ENCODE measurements at places on chromosomes 7 and 10. TPM values are rescaled to one million over a fixed set of nuclear protein-coding genes. Genes with fewer than 3 reads are reported as not detected.

The CDHR3 gene
- 0.58 TPM for total RNA-seq

DNA sequence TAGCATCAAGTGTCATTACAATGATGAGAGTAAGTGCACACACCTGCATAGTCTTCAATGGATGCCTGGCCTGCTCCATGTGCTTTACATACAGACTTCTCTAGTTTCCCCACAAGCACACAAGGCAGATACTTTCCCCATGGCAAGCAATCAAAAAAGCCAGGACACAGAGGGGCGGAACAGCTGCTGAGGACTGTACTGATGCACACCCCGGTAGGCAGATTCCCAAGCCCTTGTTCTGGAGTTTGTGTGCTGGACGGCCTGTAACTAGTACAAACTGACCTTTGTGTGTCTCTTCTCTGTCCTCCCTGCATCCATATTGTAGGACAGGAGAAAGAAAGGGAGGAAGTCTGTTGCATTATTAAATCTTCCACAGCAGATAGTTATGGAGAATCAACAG lies 25.8 kb downstream of the UBE2D4 start:
- DNase-seq: no peak
- H3K4me1 ChIP-seq: no peaks in the 10 kb centered on the region
- H3K27me3 ChIP-seq: no peaks in the 10 kb centered on the region
- H3K4me3 ChIP-seq: no peak overlapping the region
- H3K27ac ChIP-seq: no peak overlapping the region

GRCh38 chr7:134028853-134029252 lies 98.3 kb upstream of the LRGUK start:
- no peak overlapping the region for H3K4me3 ChIP-seq
- H3K27me3 ChIP-seq: no peaks in the 10 kb centered on the region
- H3K27ac ChIP-seq: no peak overlapping the region
- H3K36me3 ChIP-seq: no peaks in the 10 kb centered on the region

The DDX21 gene
- 80.4 TPM for total RNA-seq

DNA sequence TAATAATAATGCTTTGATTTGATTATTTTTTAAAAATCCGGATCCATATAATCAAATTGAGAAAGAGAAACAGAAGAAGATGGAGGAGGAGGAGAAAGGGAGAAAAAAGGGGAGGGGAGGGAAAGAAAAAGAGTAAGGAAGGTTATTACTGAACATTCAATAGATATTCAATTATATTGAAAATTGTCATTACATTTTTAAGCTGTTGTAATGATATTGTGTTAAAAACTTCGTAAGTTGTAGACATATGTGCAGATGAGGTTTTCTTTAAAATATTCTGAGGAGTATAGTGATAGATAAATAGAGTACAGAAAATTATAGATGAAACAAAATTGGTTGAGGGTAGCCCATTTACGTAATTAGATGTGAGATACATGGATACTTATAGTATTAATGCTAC lies 933.0 kb upstream of the PHF14 start:
- DNase-seq: no peak
- no peaks in the 10 kb centered on the region for H3K4me1 ChIP-seq
- no peak overlapping the region for H3K4me3 ChIP-seq

The WNT16 gene
- not detected for total RNA-seq

DNA sequence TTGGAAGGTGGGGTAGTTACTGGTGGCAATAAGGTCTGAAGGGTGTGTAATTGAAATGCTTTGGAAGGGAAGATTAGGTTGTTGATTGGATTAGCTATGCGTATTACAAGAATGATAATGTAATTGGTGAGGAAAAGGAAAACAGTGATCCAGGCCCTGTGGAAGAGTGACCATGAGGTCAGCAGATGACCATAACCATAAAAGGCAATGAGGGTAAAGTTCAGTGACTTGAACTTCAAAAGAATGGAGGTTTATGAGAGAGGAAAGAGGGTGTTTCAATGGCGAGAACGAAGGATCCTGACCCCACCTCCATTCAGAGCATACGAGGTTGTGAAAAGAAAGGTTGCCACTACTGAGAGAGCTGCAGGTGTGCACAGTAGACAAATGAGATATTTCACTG lies 439.7 kb downstream of the CCSER2 start:
- H3K4me3 ChIP-seq: no peak overlapping the region
- DNase-seq: no peak
- no peak overlapping the region for H3K27ac ChIP-seq

DNA sequence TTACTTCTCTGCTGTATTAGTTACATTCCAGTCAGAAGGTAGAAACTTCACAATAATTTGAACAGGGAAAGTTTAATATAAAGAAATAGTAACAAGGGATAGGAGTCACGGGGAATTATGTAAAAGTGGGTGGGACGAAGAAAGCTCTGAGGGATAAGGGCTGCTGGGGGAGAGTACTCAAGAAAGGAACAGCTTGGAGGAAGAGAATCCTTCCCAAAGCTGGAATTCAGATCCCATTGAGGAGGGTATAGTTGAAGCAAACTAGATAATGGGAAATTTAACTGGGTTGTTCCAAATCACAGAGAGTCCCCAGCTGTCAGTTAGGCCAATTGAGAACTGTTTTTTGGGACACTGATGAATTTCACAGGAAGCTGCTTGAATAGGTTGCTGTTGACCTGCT lies 53.2 kb upstream of the MACC1 start:
- no peak for DNase-seq
- H3K4me1 ChIP-seq: peaks cover 5% of the 10 kb centered on the region
- no peaks in the 10 kb centered on the region for H3K36me3 ChIP-seq
- H3K27ac ChIP-seq: no peak overlapping the region

DNA sequence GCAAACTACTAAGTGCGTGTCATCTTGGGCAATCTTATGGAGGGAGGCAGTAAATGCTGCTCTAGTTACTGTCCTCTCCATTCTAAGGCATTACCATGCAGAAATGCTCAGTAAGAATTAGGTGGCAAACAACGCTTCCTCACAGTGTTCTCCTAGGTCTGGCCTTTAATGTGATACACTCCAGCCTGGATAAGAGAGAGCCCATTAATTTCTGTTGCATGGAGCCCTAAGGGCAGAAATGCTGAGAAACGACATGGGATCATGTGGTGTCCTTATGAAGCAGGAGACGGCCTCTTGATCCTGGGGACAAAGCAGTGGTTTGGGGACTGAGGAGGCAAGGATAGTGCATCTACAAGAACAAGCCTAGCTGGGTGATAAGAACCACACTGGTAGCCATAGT lies 44.0 kb downstream of the SLC25A13 start:
- H3K36me3 ChIP-seq: peaks cover 23% of the 10 kb centered on the region
- no peak for DNase-seq
- no peak overlapping the region for H3K4me3 ChIP-seq

- peaks cover 46% of the 10 kb centered on the region for H3K27me3 ChIP-seq
- no peaks in the 10 kb centered on the region for H3K4me1 ChIP-seq
- H3K27ac ChIP-seq: no peak overlapping the region
- H3K4me3 ChIP-seq: no peak overlapping the region
- DNase-seq: no peak
These were observed 26.6 kb upstream of the SDHAF3 start for GRCh38 chr7:97090761-97091353.

The TMEM139 gene
- total RNA-seq: 1.7 TPM

DNA sequence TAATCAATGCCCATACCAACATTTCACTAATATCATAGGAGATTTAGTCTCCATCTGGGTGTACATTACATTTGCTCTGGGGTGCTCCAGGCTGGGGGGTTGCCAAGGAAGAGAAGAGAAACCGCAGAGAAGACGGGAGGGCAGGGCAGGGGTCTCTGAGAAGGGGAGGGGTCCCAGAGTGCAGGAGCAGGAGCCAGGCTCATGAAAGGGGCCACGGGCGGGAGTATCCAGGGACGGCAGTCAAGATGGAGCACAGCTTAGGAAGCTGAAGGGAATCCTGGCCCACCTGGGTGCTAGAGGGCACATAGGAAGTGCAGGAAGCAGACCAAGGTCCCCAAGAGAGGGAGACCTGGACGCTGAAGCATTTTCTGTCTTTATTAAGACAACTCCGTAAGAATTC lies 2.2 kb downstream of the LEP start:
- H3K4me1 ChIP-seq: no peaks in the 10 kb centered on the region
- no peak overlapping the region for H3K4me3 ChIP-seq
- no peak for DNase-seq
- H3K27ac ChIP-seq: no peak overlapping the region
- peaks cover 29% of the 10 kb centered on the region for H3K27me3 ChIP-seq

DNA sequence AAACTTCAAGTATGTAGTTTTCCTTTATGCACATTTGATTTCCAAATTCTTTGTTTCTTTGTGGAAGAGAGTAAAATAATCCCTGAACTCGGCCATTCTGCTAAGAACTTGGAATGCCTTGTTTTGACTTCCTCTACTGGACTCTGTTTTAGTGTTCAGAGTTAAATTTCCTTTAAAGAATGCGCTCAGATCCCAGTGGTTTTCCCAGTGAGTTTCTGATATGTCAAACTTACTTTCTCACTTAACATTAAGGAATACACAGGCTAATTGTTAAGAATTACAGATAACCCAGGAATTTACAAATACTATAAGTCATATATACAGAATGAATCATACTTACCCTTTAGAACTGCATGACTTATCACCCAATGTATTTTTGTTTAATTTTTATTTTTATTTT lies 1067.6 kb upstream of the CELF2 start:
- no peak overlapping the region for H3K4me3 ChIP-seq
- H3K27me3 ChIP-seq: no peaks in the 10 kb centered on the region
- H3K36me3 ChIP-seq: no peaks in the 10 kb centered on the region
- H3K4me1 ChIP-seq: no peaks in the 10 kb centered on the region
- H3K27ac ChIP-seq: no peak overlapping the region

GRCh38 chr7:150378853-150379440 lies at the start of gene ZNF775:
Gene ZNF775 (plus strand): TSS chr7:150379330. CDS start chr7:150388471, 9,141 bp downstream.
- H3K4me1 ChIP-seq: peaks cover 37% of the 10 kb centered on the region
- peak; percentile 95 for DNase-seq
- peak within 1 kb of the TSS; percentile 86 for H3K4me3 ChIP-seq
- H3K27ac ChIP-seq: peak within 1 kb of the TSS; percentile 67
- no peaks in the 10 kb centered on the region for H3K27me3 ChIP-seq
- H3K36me3 ChIP-seq: peaks cover 2% of the 10 kb centered on the region

- DNase-seq: no peak
- no peak overlapping the region for H3K27ac ChIP-seq
- peaks cover 15% of the 10 kb centered on the region for H3K4me1 ChIP-seq
- H3K4me3 ChIP-seq: no peak overlapping the region
- peaks cover 12% of the 10 kb centered on the region for H3K36me3 ChIP-seq
These were observed 89.9 kb downstream of the JMJD1C start for GRCh38 chr10:63375859-63376258.

The ZDHHC16 gene
- total RNA-seq: 33.1 TPM

GRCh38 chr7:98831641-98832221 lies 38.1 kb downstream of the TMEM130 start:
- H3K4me3 ChIP-seq: no peak overlapping the region
- H3K27ac ChIP-seq: no peak overlapping the region
- H3K36me3 ChIP-seq: no peaks in the 10 kb centered on the region
- no peaks in the 10 kb centered on the region for H3K27me3 ChIP-seq

The NODAL gene
- total RNA-seq: not detected

The ADCYAP1R1 gene
- not detected for total RNA-seq

The LFNG gene
- total RNA-seq: 104 TPM

DNA sequence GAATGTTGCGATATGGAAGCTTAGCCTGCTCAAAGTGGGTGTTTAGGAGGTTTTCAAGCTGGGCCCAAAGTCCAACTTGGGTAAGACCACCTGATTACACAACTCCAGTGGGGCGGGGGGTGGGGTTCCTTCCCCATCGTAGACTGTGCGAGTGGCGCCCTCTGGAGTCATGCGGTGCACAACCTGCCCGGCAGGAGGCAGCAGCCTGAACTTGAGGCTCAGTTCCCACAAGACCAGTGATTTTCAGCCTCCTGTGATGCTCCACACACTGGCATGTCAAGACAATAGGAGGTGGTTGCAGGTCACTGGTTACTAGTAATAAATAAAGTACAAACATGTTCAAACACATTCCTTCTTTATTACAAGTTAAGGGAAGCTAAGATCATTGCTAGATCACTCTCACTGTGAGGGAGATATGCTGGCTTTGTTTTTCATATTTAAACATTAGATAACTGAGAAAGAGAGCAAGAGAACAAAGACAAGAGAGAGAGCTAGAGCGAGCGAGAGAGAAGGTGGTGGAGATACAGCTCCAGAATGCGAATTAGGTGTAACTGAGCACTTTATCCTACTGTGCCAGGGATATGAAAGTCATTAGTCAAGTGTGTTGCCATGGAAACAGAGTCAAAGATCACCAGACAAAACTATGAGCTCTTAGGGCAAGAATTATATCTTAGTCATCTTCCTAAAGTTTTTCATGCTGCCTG lies 97.4 kb upstream of the BMPER start:
- no peak overlapping the region for H3K4me3 ChIP-seq
- no peaks in the 10 kb centered on the region for H3K36me3 ChIP-seq
- DNase-seq: no peak
- H3K27ac ChIP-seq: no peak overlapping the region
- H3K4me1 ChIP-seq: no peaks in the 10 kb centered on the region

- H3K27me3 ChIP-seq: peaks cover 41% of the 10 kb centered on the region
- no peak for DNase-seq
- no peaks in the 10 kb centered on the region for H3K4me1 ChIP-seq
- H3K4me3 ChIP-seq: no peak overlapping the region
These were observed 6.4 kb downstream of the HEPACAM2 start for GRCh38 chr7:93219868-93220267.

The SPAM1 gene
- total RNA-seq: not detected

DNA sequence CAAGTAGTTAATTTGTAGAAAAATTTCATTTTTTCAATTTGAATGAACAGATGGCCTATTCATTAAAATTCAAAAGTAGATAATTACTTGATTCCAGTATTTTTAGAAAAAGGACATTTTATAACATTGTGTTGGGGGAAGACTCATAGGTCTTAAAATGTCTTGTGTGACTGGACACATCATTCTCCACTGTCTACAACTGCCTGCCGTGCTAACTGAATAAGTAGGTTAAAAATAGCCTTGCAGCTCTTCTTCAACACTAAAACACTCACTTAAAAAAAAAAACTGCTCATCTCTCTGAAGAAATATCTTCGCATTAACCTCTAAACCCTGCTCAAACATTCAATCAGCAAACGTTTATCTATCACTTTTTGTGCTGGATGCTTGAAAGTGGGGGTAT lies 253.8 kb downstream of the CSTF2T start:
- H3K4me3 ChIP-seq: no peak overlapping the region
- H3K4me1 ChIP-seq: no peaks in the 10 kb centered on the region
- no peaks in the 10 kb centered on the region for H3K27me3 ChIP-seq
- H3K27ac ChIP-seq: no peak overlapping the region
- no peaks in the 10 kb centered on the region for H3K36me3 ChIP-seq

The XRCC2 gene
- total RNA-seq: 20.6 TPM

DNA sequence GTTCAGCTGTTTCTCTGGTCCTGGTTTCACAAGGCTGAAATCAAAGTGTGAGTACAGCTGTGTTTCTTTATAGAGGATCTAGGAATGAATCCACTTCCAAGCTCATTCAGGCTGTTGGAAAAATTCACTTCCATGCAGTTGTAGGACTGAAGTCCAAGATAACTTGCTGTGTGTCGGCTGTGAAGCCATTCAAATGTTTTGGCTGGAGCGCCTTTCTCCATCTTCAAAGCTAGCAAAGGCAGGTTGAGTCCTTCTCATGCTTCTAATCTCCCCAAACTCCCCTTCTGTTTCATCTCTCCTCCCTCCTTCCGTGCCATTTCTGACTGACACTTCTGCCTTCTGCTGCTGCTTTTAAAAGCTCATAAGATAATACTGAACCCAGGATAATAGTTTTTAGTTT lies 1195.4 kb upstream of the LRRN3 start:
- H3K27me3 ChIP-seq: no peaks in the 10 kb centered on the region
- H3K27ac ChIP-seq: no peak overlapping the region

The GPR26 gene
- total RNA-seq: not detected

- no peaks in the 10 kb centered on the region for H3K36me3 ChIP-seq
- H3K27me3 ChIP-seq: no peaks in the 10 kb centered on the region
- H3K4me1 ChIP-seq: no peaks in the 10 kb centered on the region
These were observed 73.7 kb downstream of the DKK1 start for GRCh38 chr10:52387744-52388143.

The INA gene
- 0.70 TPM for total RNA-seq

GRCh38 chr7:134451656-134452055 lies 7.2 kb downstream of the AKR1B1 start:
- peaks cover 27% of the 10 kb centered on the region for H3K4me1 ChIP-seq
- no peak overlapping the region for H3K27ac ChIP-seq
- DNase-seq: no peak

Measured in activated CD8-positive, alpha-beta memory T cell treated with anti-CD3 and anti-CD28 coated beads, Interleukin-2, amount 10 ng/mL, durations not matched to agents 7 days and 5 days (primary cell).